Breast epithelium (tissue), 4 donors: ENCODE measurements at places on chromosomes 2 and 18. TPM values are rescaled to one million over a fixed set of nuclear protein-coding genes. Genes with fewer than 3 reads are reported as not detected.
A peak's percentile ranks its signal among the peaks of the same experiment; 100 is the strongest.

DNA sequence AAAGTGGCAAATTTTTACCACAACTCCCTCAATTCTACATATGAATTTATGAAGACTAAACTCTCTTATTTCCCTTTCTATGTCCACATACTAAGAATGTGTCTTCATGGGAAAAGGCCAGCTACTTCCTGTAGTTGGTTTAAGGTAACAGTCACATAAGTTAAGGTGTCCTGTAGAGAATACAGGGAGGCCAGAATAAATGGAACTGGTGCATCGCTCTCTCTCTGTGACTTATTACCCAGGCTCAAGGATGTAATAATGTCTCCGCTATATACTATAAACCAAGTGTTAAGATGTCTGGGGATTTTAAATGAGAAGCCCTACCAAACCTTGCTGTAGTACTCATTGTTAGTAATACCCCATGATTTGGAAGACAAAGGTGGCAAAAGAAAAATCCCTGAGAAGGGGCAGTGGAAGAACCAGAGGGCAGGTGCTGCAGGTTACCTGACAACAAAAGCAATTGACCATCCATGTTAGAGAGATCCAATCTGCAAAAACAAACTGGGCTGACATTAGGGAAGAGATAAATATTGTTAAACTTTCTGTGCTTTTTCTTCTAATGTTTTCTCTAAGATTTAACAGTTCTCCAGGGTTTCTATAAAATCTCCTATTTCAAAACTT, 372.8 kb downstream of the TMX3 start:
- no peak overlapping the region for H3K27ac ChIP-seq
- H3K36me3 ChIP-seq: no peaks in the 10 kb centered on the region
- no peaks in the 10 kb centered on the region for H3K4me1 ChIP-seq
- no peak for DNase-seq
- H3K27me3 ChIP-seq: no peaks in the 10 kb centered on the region
- H3K4me3 ChIP-seq: no peak overlapping the region

GRCh38 chr2:148979164-148979918, 59.2 kb upstream of the LYPD6B start:
- no peak overlapping the region for H3K4me3 ChIP-seq
- peak overlapping the region; percentile 16 for H3K27ac ChIP-seq

DNA sequence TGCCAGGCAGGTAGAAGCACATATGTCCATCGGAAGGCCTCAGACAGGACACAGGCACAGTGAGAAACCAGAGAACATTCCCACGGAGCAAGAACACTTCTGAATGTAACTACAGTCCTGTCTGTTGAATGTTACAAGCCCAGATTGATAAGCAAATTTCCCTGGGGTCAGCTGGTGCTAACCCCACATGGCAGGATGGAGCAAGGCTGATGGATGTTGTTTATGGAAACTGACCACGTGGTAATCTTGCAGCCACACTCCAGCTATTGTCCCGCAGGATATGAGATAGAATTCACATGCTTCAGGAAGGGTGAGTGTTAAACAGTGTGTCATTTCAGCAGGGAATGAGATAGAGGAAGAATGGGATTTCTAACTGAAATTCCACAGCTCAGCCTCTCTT, 138.8 kb upstream of the COPS8 start:
- no peak for DNase-seq
- no peaks in the 10 kb centered on the region for H3K4me1 ChIP-seq
- no peak overlapping the region for H3K27ac ChIP-seq

GRCh38 chr2:27807476-27807875, 36.0 kb downstream of the MRPL33 start:
- no peaks in the 10 kb centered on the region for H3K4me1 ChIP-seq
- H3K27ac ChIP-seq: no peak overlapping the region
- no peak for DNase-seq
- H3K36me3 ChIP-seq: no peaks in the 10 kb centered on the region

The MLPH gene
- total RNA-seq: 223 TPM

- DNase-seq: no peak
- H3K27ac ChIP-seq: peak overlapping the region; percentile 40
- no peaks in the 10 kb centered on the region for H3K4me1 ChIP-seq
- H3K4me3 ChIP-seq: no peak overlapping the region
- H3K36me3 ChIP-seq: no peaks in the 10 kb centered on the region
These were observed 94.2 kb upstream of the SP3 start for GRCh38 chr2:174059178-174059883.

DNA sequence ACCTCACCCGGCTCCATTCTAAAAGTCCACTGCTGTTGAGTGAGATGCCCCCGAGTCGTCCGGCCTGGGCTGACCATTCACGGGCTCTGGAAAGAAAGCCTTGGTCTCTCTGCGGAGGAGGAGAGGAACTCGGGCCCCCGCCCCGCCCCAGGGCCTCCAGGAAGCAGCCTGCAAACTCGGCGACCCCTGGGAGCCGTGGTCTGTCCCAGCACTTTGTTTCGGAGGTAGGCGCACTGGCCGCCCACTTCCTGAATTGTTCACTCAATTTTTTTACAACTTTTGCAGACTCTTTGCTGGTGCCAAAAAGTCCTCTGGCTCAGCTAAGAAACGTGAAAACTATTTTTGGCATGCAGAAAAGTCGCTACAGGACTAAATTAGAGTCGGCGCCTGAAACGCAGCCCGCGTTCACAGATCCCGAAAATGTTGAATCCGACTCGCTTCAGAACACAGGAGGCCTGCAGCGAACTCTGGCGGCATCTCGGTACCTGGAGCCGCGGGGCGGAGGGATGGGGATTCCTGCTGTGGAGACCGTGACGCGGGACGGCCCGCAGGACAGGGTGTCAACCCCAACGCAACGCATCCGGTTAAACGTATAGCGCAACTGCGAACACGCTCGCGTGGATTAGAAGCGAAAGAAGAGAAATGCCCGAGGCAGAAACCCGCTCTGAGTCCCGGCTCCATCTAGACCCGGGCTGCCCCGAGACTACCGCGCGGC, 1.5 kb downstream of the PXDN start:
- no peaks in the 10 kb centered on the region for H3K27me3 ChIP-seq
- H3K4me1 ChIP-seq: no peaks in the 10 kb centered on the region
- H3K36me3 ChIP-seq: no peaks in the 10 kb centered on the region
- H3K4me3 ChIP-seq: peak overlapping the region; percentile 77
- DNase-seq: peak; percentile 81

The DBI gene
- 160 TPM for total RNA-seq

The RGPD4 gene
- not detected for total RNA-seq

DNA sequence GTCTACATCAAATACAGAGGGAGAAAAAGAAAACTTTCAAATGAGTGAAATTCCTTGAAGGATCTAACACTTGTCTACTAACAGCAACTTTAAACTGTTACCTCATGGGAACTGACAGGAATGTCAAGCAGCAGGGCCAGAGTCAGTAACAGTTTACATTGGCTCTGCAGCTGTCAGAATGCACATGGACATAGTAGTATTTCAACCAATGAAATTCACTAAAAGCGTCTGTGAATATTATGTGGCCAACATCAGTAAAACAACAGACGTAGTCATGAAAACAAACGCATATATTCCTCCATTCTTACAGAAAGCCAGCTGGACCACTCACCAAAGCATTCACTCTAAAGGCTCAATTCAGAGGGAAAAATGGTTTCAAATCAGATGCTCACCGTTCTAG, 79.3 kb upstream of the RNU4ATAC start:
- H3K4me3 ChIP-seq: no peak overlapping the region
- H3K4me1 ChIP-seq: no peaks in the 10 kb centered on the region
- DNase-seq: no peak
- no peaks in the 10 kb centered on the region for H3K27me3 ChIP-seq
- H3K36me3 ChIP-seq: peaks cover 8% of the 10 kb centered on the region
- H3K27ac ChIP-seq: no peak overlapping the region

GRCh38 chr2:33670392-33670937, 71.4 kb upstream of the FAM98A start:
- no peaks in the 10 kb centered on the region for H3K36me3 ChIP-seq
- H3K27ac ChIP-seq: no peak overlapping the region
- no peaks in the 10 kb centered on the region for H3K4me1 ChIP-seq
- no peaks in the 10 kb centered on the region for H3K27me3 ChIP-seq
- no peak for DNase-seq
- no peak overlapping the region for H3K4me3 ChIP-seq

The GAREM2 gene
- 2.0 TPM for total RNA-seq

DNA sequence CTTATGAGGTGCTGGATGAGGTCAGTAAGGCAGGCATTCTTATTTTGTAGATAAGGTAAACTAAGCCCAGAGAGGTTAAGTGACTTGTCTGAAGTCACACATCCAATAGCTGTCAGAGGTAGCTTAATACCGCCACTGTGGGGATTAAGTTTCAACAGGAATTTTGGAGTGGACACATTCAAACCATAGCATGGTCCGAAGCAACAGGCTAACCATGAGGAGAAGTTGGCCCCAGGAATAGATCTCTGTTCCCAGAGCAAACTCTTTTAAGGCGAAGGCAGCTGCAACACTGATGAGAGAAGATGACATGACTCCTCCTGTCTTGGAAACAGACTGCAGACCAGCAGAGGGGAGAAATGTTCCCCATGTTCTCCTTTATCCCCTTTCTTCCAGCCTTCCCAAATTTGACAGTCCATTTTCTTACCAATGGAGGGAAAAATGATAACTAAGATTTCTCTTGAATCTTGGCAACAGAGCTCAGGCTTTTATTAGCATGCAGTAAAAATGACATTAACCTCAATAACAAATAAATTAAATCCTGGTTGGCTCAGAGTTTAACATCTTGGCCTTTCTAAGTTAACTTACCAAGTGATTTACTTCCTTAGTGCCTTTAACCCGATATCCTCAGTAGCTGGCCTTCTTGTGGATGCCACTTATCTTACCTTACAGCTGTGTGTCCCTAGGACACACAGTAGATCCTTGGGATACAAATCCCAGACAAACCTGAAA, 67.9 kb upstream of the STPG4 start:
- no peak for DNase-seq
- no peaks in the 10 kb centered on the region for H3K36me3 ChIP-seq
- no peaks in the 10 kb centered on the region for H3K27me3 ChIP-seq
- no peak overlapping the region for H3K27ac ChIP-seq

GRCh38 chr2:223238301-223238700, 186.3 kb downstream of the KCNE4 start:
- no peaks in the 10 kb centered on the region for H3K27me3 ChIP-seq
- no peak overlapping the region for H3K4me3 ChIP-seq
- no peaks in the 10 kb centered on the region for H3K36me3 ChIP-seq
- H3K27ac ChIP-seq: no peak overlapping the region
- no peak for DNase-seq

GRCh38 chr2:225739328-225739727, 339.8 kb downstream of the NYAP2 start:
- H3K27me3 ChIP-seq: no peaks in the 10 kb centered on the region
- H3K36me3 ChIP-seq: no peaks in the 10 kb centered on the region
- H3K4me1 ChIP-seq: no peaks in the 10 kb centered on the region
- no peak overlapping the region for H3K4me3 ChIP-seq

- H3K27ac ChIP-seq: no peak overlapping the region
- H3K27me3 ChIP-seq: no peaks in the 10 kb centered on the region
- no peaks in the 10 kb centered on the region for H3K4me1 ChIP-seq
- H3K36me3 ChIP-seq: no peaks in the 10 kb centered on the region
- DNase-seq: no peak
These were observed 1611.1 kb upstream of the ZEB2 start for GRCh38 chr2:146131048-146131447.

DNA sequence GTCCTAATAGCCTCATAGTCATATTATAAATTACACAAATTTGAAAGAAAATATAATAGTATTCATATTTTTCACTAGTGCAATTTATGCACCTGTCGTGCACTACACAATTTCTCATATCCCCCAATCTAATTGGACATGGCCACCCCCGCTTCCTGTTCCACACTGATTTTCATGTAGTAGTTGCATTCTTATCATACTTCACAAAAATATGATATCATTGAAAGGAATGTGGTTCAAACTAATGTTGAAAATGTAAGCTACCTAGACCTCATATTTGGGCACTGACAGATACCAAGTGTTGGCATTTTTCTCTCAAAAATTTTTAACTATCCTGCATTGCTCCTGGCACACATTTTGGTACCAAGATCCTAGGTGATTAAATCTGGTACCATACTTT, 985.5 kb upstream of the POU3F3 start:
- no peaks in the 10 kb centered on the region for H3K4me1 ChIP-seq
- DNase-seq: no peak
- H3K36me3 ChIP-seq: no peaks in the 10 kb centered on the region
- no peak overlapping the region for H3K4me3 ChIP-seq

DNA sequence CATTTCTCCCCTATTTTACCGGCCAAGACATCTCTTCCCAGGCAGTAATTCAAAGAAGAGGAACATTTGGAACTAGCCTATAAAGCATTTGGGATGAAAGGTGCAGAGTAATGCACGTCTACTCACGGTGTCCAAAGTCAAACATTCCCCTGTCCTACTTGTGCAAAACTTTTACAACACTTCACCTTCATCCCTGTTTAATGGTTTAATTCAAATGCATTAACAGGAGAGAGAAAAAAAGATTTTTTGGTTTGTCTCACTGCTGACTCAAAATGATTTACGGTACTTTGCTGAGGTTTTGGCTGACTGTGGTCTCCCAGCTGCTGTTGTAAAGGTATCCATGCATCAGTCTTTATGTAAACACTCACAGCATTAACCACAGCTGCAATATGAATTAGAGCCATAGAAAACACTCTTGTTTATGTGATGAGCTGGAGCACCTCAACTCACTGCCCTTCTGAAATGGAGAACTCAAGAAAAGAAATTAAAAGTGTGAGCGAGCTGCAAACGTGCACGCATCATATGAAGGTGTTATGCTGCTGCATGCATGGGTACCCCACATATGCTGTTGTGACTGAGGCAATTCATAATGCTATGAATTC, 220.5 kb downstream of the PIEZO2 start:
- no peak overlapping the region for H3K4me3 ChIP-seq
- H3K27ac ChIP-seq: no peak overlapping the region

The GPR75 gene
- total RNA-seq: 4.9 TPM

DNA sequence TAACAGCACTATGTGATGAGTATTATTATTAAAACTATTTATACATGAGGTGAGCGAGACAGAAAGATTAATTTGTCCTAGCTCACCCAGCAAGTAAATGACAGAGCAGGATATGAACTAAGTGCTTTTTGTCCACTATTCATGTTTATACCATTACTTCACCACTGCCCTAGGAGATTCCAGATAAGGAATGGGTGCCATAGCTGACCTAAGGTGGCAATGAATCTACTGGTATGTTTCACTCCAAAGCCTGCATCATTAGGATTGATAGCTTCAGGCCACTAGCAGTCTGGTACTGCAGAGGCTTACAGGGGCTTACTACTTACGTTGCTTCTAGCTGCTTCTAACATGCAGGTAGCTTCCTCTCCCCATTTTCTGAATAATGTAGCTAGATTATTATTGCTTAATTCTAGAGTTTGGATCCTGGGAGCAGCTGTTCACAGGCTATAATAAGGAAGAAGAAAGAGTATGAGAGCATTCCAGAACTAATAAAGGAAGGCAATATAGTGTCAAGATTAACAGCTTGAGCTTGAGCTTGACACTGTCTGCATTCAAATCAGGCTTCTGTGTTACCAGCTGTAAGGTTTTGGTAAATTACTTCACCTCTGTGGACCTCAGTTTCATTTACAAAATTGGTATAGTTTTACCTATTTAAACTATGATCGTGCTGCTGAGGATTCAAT, 153.7 kb downstream of the GALNT3 start:
- no peaks in the 10 kb centered on the region for H3K36me3 ChIP-seq
- H3K4me1 ChIP-seq: no peaks in the 10 kb centered on the region
- no peak overlapping the region for H3K4me3 ChIP-seq
- DNase-seq: no peak
- H3K27ac ChIP-seq: no peak overlapping the region
- no peaks in the 10 kb centered on the region for H3K27me3 ChIP-seq

GRCh38 chr18:32674491-32674890, 98.3 kb downstream of the KLHL14 start:
- H3K4me3 ChIP-seq: no peak overlapping the region
- H3K27ac ChIP-seq: no peak overlapping the region
- DNase-seq: no peak
- H3K4me1 ChIP-seq: no peaks in the 10 kb centered on the region

The ABCG8 gene
- 0.15 TPM for total RNA-seq
